Effector memory CD4-positive, alpha-beta T cell (primary cell): ENCODE measurements at places on chromosomes 1 and 21.

DNA sequence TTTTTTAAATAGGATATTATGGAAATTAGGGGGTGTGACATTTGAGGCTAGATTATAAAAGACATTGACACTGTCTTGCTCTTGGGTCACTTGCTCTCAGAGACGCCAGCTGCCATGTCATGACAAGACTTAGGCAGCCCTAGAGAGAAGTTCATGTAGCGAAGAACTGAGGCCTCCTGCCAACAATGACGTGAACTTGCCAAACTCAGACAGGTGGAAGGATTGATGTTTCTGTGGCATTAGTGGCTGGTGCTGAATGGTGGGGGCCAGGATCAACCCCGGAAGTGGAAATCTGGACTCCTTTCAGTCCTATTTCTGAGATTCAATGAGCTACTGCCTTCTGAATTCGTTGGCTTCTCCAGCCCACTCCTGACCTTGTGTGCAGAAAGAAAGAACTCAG is 14.7 kb downstream of the NCF2 start:
- no peaks in the 10 kb centered on the region for H3K4me1 ChIP-seq
- no peak overlapping the region for H3K4me3 ChIP-seq
- H3K27ac ChIP-seq, result no peak overlapping the region
- H3K36me3 ChIP-seq, result no peaks in the 10 kb centered on the region
- H3K27me3 ChIP-seq, result no peaks in the 10 kb centered on the region
- no peak for DNase-seq

DNA sequence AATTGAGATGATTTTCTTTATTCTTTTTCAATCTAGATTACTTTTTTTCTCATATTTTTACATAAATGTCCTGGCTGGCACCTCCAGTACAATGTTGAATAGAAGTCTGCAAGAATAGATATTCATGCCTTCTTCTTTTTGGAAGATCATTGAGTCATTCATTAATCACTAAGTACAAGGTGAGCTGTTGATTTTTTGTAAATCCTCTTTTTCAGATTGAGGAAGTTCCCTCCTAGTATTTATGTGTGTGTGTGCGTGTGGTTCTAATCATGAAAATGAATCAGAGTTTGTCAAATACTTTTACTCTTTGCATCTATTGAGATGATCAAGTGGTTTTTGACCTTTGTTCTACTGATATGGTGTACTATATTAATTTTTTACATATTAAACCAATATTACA is 859.3 kb downstream of the KCNT2 start:
- no peak overlapping the region for H3K4me3 ChIP-seq
- H3K36me3 ChIP-seq, result no peaks in the 10 kb centered on the region
- no peak for DNase-seq
- H3K27me3 ChIP-seq, result no peaks in the 10 kb centered on the region
- no peaks in the 10 kb centered on the region for H3K4me1 ChIP-seq

GRCh38 chr1:172883844-172884243 is 166.9 kb downstream of the TNFSF18 start:
- H3K4me1 ChIP-seq, result no peaks in the 10 kb centered on the region
- H3K27ac ChIP-seq, result no peak overlapping the region
- H3K4me3 ChIP-seq, result no peak overlapping the region
- no peak for DNase-seq
- H3K36me3 ChIP-seq, result no peaks in the 10 kb centered on the region

GRCh38 chr1:169904834-169905233 is 11.1 kb upstream of the SCYL3 start:
- no peak for DNase-seq
- no peaks in the 10 kb centered on the region for H3K36me3 ChIP-seq
- no peaks in the 10 kb centered on the region for H3K27me3 ChIP-seq

GRCh38 chr1:48107516-48107915 is 110.3 kb upstream of the TRABD2B start:
- H3K27me3 ChIP-seq, result no peaks in the 10 kb centered on the region
- no peak for DNase-seq
- no peaks in the 10 kb centered on the region for H3K4me1 ChIP-seq
- no peak overlapping the region for H3K27ac ChIP-seq
- H3K36me3 ChIP-seq, result no peaks in the 10 kb centered on the region

DNA sequence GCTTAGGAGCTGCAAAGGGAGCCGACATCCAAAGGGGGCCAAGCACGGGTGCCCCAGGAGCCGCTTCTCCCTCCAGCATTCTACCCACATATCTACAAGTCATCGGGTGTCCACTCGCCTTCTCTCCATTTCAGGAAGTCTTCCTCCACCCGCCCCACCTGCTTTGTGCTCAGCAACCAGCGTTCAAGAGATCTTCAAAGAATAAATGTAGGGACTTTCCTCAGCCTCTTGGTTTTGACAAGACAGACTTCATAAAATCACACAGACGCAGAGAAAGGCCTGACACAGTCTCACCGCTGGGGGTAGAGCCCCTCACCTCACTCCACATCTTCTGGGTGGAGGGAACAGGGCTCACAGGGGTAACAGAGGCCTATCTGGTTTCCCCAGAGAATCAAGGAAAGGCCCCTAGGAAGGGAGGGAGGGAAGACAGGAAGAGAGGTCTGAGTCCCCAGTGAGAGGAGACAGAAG is 49.5 kb downstream of the SSBP3 start:
- no peak for DNase-seq
- H3K4me1 ChIP-seq, result peaks cover 23% of the 10 kb centered on the region
- H3K4me3 ChIP-seq, result peak overlapping the region; percentile 48
- H3K27ac ChIP-seq, result peak overlapping the region; percentile 44

DNA sequence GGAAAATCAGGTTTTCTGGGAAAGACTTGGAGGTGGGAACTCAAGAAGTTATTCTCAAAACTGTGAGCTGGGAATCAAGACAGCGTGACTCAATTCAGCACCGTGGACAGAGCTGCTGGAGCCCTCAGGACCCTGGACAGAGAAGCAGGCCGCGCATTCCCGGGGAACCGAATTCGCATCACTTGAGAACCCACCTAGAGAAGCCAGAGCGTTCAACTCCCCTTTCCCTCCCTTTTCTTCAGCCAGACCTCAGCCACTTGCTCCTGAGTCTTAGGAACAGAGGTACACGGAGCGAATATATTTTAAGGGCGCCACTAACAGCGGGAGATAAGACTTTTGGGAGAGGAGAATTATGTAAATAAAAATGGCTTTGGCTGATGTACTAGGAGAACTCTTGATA is 2.0 kb upstream of the LIN28A start:
- no peaks in the 10 kb centered on the region for H3K36me3 ChIP-seq
- H3K4me3 ChIP-seq, result no peak overlapping the region
- peaks cover 27% of the 10 kb centered on the region for H3K27me3 ChIP-seq
- peak; percentile 66 for DNase-seq
- peaks cover 20% of the 10 kb centered on the region for H3K4me1 ChIP-seq

GRCh38 chr1:193143285-193143684 is 21.5 kb downstream of the CDC73 start:
- H3K27ac ChIP-seq, result no peak overlapping the region
- no peaks in the 10 kb centered on the region for H3K27me3 ChIP-seq
- no peak for DNase-seq
- H3K36me3 ChIP-seq, result peaks cover 49% of the 10 kb centered on the region

- H3K27ac ChIP-seq, result no peak overlapping the region
- no peaks in the 10 kb centered on the region for H3K36me3 ChIP-seq
- H3K4me1 ChIP-seq, result peaks cover 14% of the 10 kb centered on the region
Measured at GRCh38 chr1:210400043-210400840, 71.5 kb downstream of the HHAT start.

GRCh38 chr1:15962176-15962575 is 13.7 kb downstream of the ZBTB17 start:
- peaks cover 27% of the 10 kb centered on the region for H3K4me1 ChIP-seq
- no peaks in the 10 kb centered on the region for H3K27me3 ChIP-seq
- no peaks in the 10 kb centered on the region for H3K36me3 ChIP-seq
- H3K27ac ChIP-seq, result no peak overlapping the region

DNA sequence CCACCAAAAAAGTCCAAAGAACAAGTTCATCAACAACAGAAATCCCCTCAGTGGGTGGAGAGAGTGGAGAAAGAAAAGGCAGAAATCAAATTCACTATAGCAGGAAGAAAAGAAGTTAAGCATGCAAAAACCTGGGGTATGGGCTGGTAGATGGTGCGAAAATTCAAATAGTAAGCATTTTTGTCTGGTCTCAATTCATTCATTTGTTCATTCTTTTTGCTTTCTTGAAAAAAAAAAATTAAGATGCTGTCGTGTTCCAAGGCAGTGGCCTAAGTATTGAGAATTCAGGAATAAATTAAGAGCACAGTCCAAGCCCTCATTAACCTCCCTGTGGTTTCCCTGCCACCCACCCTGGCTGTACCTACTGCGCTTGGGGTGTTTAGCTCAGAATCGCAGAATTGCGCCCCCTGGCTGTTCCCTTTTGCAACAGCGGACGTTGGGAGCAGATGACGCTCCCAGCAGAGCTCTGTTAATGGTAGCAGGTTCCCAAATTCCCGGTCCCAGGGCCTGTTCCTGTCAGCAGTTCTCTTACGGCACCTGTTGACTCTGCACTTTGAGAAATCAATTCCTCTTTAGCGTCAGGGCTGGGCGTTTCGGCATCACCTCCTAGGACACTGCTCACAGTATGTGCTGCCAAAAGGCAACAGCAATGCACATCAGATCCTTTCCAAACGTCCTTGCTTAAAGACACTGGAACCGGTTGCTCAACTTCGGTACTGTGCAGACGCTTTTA is 34.0 kb upstream of the SSX2IP start:
- H3K27me3 ChIP-seq, result no peaks in the 10 kb centered on the region
- H3K4me1 ChIP-seq, result no peaks in the 10 kb centered on the region
- no peak overlapping the region for H3K4me3 ChIP-seq
- no peaks in the 10 kb centered on the region for H3K36me3 ChIP-seq

DNA sequence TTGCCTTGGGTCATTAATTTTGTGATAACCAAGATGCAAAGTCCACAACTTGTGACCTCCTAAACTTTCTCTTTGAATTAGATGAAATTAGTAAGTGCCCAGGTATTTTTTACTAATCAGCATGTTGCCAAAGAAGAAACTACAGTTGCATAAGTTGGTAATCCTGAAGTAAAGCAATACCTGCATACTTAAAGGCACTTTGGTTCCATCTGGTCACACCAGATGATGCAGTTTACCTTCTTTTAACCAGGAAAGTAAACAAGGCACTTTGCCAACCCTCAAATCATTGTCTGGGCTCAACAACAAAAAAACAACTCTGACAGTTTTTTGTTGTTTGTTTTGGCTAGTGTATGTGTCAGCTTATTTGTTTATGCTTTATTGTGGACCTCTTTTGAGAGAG is 55.5 kb upstream of the DYNLT5 start:
- H3K4me1 ChIP-seq, result no peaks in the 10 kb centered on the region
- no peak overlapping the region for H3K27ac ChIP-seq
- H3K36me3 ChIP-seq, result no peaks in the 10 kb centered on the region
- DNase-seq, result no peak
- H3K27me3 ChIP-seq, result no peaks in the 10 kb centered on the region

DNA sequence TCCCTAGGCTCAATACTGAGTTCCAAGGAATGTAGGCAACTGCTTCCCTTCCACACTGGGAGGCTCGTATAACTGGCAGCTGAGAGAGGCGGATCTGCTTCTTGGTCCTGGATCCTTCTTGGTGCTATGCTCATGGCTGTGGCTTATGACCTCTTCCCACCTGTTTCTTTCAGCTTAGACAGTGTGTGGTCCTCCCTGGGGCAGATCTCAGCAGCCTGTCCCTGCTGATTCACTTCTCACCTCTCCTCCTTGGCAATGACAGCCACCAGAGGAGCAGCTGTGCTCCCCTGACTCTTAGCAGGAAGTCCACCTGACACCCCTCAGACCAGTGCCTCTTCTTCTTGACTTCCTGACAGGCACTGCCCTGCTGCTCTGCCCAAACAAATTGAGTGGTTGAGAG is 75.1 kb upstream of the PTGFRN start:
- no peak overlapping the region for H3K27ac ChIP-seq
- no peak for DNase-seq
- no peaks in the 10 kb centered on the region for H3K4me1 ChIP-seq
- H3K27me3 ChIP-seq, result no peaks in the 10 kb centered on the region
- no peaks in the 10 kb centered on the region for H3K36me3 ChIP-seq

- no peak for DNase-seq
- no peaks in the 10 kb centered on the region for H3K36me3 ChIP-seq
- H3K4me3 ChIP-seq, result no peak overlapping the region
- H3K4me1 ChIP-seq, result no peaks in the 10 kb centered on the region
Measured at GRCh38 chr21:42037516-42037915, 27.4 kb upstream of the ZBTB21 start.

DNA sequence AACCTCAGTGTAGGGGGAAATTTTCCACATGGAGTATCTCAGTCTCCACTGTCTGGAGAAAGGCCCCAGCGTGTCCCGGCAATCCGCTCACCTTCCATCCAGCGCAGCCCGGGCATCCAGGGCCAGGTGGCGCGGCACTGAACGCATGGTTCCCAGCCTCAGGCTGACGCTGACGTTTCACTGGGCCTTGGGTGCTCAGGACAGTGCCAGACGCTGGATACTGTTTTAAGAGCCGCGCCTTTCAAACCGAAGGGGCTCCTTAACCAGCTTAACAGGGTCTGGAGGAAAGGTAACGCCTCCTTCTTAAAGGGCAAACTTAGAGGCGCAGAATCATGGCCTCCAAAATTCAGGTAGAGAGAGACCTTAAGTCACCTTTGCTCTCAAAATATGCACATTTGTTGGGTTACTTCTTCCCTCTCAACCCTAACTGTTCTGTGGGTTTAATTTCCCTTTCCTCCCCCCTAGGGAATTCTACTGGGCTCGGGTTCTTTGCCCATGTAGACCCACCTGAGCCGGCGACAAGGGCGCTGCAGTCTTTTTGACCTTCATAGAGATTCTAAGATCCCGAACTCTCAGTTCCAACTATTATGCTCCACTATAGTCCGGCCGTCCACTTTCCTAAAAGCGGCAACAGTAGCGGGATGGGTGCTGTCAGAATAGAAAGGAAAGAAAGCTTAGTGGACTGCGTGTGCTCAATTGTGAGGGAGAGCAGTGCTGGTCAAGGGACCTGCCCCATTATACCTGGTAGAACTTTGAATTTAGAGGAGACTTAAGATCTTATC is 3.5 kb upstream of the LHX9 start:
- DNase-seq, result no peak
- no peaks in the 10 kb centered on the region for H3K36me3 ChIP-seq
- H3K4me1 ChIP-seq, result peaks cover 75% of the 10 kb centered on the region
- H3K4me3 ChIP-seq, result no peak overlapping the region
- H3K27me3 ChIP-seq, result peaks cover 98% of the 10 kb centered on the region

DNA sequence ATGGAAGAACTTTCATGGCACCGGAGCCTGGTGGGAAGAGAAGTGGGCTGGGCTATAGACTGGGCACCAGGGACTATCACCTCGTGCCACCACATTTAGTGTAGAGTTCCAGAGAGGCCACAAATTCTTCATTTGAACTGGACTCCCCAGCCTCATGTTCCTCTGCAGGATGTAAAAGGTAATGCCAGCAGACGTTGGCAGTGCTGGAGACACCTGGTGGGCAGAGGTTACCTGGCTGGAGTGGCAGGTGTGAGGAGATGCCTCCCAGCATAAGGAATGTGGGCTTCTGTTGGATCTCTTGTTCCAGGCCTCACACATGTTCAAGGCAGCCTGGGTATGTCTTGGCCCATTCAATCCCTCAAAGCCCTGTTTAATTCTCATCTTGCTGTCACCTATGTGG is 35.2 kb downstream of the TEX35 start:
- no peak overlapping the region for H3K27ac ChIP-seq
- no peak for DNase-seq

DNA sequence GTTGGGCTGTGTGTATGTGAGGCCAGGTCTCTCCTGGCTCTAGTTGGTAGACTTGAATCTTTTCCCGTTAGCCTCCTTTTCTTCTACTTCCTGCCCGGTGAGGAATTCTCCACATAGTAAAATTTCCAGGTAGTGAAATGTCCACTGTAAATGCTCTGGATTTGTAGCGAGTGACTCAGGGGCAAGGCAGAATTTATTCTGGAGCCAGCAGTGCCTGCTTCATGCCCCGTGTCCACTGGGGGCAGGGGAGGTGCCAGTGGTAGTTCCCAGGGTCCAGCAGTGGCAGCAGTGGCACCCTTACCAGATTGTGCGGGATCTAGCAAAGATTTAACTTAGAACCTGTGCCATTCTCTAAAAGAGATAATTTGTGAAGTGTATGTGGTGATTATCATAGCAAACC is 74.5 kb upstream of the USP24 start:
- no peaks in the 10 kb centered on the region for H3K4me1 ChIP-seq
- no peak overlapping the region for H3K4me3 ChIP-seq
- no peaks in the 10 kb centered on the region for H3K36me3 ChIP-seq
- H3K27me3 ChIP-seq, result peaks cover 3% of the 10 kb centered on the region
- H3K27ac ChIP-seq, result no peak overlapping the region
